ENCODE measurements at places on chromosomes 5 and 9. TPM values are rescaled to one million over a fixed set of nuclear protein-coding genes. Genes with fewer than 3 reads are reported as not detected.

Gene DNM1
- total RNA-seq, result 0.69 TPM

Gene SLCO4C1
- total RNA-seq, result under 0.01 TPM

Gene IL33
- 0.15 TPM for total RNA-seq

Gene IFNE
- under 0.01 TPM for total RNA-seq

Gene TRIM36
- 7.3 TPM for total RNA-seq

Gene JAKMIP2
- total RNA-seq, result 1.9 TPM

Gene ADAMTSL2
- total RNA-seq, result not detected

Gene KIF27
- 7.3 TPM for total RNA-seq

Gene ABL1
- 57.7 TPM for total RNA-seq

Gene SPATA31C1
- total RNA-seq, result not detected

Gene FOXD4L6
- not detected for total RNA-seq

Gene CDX1
- not detected for total RNA-seq

Gene PTGDS
- 1.1 TPM for total RNA-seq

Gene LRRC14B
- total RNA-seq, result not detected

Gene RGMB
- 50.2 TPM for total RNA-seq

Gene CNTFR
- total RNA-seq, result not detected

Gene FOXD4L3
- total RNA-seq, result not detected

Gene PCDHGB6
- 2.0 TPM for total RNA-seq

Gene HK3
- total RNA-seq, result 0.34 TPM

Gene SSBP2
- total RNA-seq, result 13.1 TPM

Gene ALDOB
- not detected for total RNA-seq

Gene PGGT1B
- 20.4 TPM for total RNA-seq

Gene ZMAT2
- 37.0 TPM for total RNA-seq

Gene DELE1
- 37.9 TPM for total RNA-seq
